Pulmonary artery endothelial cell (primary cell): ENCODE measurements at places on chromosomes 13 and 19.

GRCh38 chr13:24649688-24650043 is 30.5 kb upstream of the ATP12A start:
- no peak for DNase-seq

GRCh38 chr13:23510979-23511735 is 59.1 kb upstream of the TNFRSF19 start:
- DNase-seq = no peak

GRCh38 chr13:83796364-83796763 is 85.9 kb downstream of the SLITRK1 start:
- DNase-seq = no peak

GRCh38 chr19:13134626-13135025 is 15.5 kb downstream of the STX10 start:
- no peak for DNase-seq

DNA sequence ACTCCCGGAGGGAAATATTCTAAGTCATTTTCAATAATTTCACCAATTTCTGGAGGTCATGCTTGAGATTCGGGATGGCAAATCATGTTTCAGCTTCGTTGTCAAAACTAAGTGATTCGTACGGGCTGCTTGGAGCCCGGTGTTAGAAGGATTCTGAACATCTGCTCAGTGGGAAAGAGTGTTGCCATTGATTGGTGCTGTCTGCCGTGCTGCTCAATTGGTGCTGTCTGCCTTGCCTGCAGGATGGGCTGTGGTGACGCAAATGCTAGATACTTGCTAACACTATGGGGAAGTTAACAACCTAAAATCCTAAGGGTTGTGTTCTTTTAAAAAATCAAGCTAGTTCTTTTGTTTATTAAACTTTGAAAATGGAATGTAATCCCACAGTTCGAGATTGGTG is 17.3 kb upstream of the CACNG8 start:
- no peak for DNase-seq

GRCh38 chr19:29171525-29171924 is 41.4 kb downstream of the UQCRFS1 start:
- no peak for DNase-seq

- no peak for DNase-seq
These were observed 553.1 kb downstream of the DCT start for GRCh38 chr13:93926425-93926824.

DNA sequence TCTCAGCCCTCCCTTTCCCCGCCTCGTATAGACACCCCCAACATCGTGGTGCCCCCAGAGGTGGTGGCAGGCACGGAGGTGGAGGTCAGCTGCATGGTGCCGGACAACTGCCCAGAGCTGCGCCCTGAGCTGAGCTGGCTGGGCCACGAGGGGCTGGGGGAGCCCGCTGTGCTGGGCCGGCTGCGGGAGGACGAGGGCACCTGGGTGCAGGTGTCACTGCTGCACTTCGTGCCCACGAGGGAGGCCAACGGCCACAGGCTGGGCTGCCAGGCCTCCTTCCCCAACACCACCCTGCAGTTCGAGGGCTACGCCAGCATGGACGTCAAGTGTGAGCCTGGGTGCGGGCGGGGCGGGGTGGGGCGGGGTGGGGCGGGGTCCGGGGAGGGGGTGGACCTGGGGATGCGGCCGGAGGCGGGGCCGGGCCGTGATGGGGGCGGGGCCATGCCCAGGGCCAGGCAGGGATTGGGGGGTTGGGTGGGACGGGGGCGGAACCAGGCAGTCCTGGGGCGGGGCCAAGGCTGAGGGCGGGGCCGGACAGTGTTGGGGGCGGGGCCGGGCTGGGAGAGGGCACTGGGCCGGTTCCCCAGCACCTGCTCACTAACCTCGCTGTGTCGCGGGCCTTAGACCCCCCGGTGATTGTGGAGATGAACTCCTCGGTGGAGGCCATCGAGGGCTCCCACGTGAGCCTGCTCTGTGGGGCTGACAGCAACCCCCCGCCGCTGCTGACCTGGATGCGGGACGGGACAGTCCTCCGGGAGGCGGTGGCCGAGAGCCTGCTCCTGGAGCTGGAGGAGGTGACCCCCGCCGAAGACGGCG is 7.8 kb downstream of the MAG start:
- DNase-seq = no peak

DNA sequence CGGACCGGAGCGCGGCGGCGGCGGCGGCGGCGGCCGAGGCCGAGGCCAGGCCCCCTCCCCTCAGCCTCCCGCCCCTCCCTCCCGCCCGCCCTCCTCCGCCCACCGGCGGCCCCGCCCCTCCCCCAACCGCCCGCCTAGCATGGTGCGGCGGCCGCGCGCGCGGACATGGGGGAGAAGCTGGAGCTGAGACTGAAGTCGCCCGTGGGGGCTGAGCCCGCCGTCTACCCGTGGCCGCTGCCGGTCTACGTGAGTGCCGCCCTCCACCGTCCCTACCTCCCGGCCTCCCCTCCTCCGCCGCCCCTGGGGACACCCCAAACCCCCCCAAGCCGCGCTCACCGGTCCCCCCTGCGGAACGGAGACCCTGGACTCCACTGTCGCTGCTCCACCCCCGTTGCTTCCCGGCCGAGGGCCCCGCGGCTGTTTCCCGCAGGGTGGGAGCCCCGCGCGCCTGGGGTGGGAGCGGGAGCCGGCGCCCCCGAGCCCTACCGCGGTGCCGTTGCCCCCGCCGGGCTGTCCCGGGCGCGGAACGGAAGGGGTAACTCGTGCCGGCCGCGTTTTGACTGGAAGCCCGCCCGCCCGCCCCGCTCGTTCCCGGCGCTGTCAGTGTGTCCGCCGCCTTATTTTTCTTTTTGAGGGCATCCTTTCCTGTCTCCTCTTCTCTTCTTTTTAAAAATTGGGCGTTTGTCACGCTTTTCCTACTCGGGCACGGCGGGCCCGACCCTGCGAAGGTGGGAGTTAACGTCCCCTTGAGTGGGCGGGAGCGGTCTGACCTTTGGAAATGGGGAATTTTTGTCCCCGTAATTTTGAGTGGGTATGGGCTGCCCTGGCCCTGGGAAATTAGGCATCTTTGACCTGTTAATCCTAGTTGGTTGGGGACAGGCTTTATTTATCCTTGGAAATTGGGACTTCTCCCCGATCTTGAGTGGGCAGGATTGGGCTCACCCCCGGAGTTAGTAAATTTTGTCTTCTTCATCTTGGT is 576 bp downstream of the DOT1L start:
- DNase-seq = no peak

DNA sequence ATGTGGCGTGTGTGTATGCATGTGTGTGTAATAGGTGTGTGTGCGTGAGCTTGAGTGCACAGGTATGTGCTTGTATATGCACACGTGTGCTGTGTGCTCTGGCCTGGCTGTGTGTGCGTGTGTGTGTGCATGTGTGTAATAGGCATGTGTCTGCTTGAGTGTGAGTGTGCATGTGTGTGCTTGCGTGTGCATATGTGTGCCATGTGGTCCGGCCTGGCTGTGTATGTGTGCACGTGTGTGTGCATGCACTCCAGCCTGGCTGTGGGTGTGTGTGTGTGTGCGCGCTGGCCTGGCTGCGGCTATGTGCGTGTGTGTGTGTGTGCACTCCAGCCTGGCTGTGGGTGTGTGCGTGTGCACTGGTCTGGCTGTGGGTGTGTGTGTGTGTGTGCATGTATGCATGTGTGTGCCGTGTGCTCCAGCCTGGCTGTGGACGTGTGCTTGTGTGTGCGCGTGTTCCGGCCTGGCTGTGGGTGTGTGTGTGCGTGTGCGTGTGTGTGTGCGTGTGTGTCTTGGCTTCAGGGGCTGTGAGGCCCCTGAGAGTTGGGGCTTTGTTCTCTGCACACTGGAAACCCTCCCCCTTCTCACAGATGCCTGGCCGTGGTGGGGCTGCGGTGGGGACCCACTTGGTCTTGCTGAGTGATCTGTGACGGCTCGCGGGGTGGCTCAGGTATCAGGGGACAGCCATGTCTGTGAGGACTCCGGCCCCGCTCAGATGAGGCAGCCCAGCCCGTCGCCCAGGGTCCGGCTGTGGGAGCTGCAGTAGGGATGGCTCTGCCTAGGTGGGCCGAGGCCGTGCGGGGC is 8.2 kb downstream of the SPPL2B start:
- DNase-seq = no peak

- DNase-seq = no peak
These were observed 403.6 kb upstream of the SLC10A2 start for GRCh38 chr13:103469771-103470170.

- no peak for DNase-seq
These were observed 174.6 kb downstream of the COL4A1 start for GRCh38 chr13:110132225-110132982.

DNA sequence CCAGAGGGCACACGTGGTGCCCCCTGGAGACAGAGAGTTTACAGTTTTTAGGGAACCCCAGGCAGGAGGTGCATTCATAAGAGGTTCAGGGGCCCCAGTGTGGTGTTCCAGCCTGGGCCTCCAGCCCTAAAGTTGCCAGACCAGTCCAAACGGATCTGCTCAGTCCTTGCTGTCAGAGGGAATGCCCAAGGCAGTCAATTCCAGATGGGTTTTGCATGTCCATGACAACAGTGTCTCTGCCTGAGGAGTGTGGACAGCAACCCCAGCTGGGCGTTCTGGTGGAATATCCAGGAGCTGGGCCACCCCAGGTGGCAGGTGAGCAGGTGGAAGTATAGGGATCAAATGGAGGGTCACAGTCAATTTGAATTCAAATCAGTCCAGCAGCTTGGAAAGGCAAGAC is 25.3 kb downstream of the FBXO27 start:
- DNase-seq = no peak

- DNase-seq = no peak
These were observed 19.8 kb upstream of the SLC35E1 start for GRCh38 chr19:16591803-16592556.

GRCh38 chr13:28573595-28574373 is 78.9 kb upstream of the FLT1 start:
- no peak for DNase-seq

GRCh38 chr19:50567882-50568727 is at the start of gene LRRC4B:
TSS of gene LRRC4B (minus strand) at chr19:50568435. CDS start at chr19:50548838, 19,597 bp downstream.
- DNase-seq = no peak

- no peak for DNase-seq
These were observed 45.2 kb upstream of the SLC7A1 start for GRCh38 chr13:29640665-29641064.

DNA sequence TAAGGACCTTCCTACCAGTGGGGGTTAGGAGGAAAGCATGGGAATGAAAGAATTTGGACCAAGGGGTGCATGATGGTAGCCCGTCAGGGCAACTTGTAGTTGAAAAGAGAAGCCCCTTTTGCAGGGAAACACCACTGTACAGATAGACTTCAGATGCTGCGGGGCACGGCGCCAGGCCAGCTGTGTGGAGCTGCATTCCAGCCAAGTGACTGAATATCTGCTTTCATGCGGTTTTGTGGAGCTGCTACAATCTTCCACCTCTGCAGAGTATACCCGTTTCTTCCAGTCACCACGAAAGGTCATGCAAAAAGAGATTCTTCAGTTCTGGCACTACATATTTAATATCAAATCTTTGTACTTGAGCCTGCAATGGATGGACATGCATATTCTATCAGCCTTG is 104.7 kb downstream of the RGCC start:
- no peak for DNase-seq

DNA sequence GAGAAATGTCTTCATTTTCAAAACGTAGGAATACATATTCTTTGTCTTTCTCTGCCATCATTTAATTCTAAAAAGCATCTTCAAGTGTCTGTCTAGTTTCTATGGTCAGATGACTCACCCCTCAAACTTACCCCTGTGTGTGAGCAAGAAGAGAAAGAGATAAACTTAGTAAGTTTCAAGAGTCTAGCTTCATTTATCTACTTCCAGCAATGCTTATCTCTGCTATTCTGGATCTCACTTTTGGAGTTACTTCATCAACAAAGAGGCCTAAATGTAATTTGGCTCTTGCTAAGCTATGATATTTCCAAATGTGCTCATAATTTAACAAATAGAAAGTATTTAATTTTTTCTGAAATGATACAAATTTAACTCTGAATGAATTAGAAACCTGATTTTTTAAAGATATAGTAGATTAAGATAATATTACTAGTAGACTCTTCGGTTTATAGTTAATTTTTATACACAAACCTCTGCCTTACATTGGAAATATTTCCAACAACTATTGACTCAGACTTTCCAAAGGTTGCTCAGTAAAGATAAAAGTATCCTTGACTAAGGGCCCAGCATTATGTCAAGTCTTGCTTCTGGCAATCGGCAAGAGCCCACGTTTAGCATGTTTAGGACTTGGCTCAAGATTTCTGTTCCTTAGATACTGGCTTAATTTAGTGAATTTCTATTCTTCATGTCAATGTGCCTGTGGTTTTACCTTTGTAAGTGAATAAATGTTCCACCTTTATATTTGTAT is 1511.0 kb upstream of the SLC10A2 start:
- DNase-seq = no peak

- no peak for DNase-seq
These were observed 416.4 kb downstream of the DCT start for GRCh38 chr13:94063096-94063495.

GRCh38 chr13:31996601-31997000 is 35.0 kb upstream of the FRY start:
- no peak for DNase-seq

GRCh38 chr13:39345982-39346381 is 257.0 kb downstream of the LHFPL6 start:
- DNase-seq = no peak

- no peak for DNase-seq
These were observed 8.2 kb downstream of the CAPN12 start for GRCh38 chr19:38736036-38736412.

- no peak for DNase-seq
These were observed 825.6 kb downstream of the SLITRK6 start for GRCh38 chr13:84973661-84974060.

DNA sequence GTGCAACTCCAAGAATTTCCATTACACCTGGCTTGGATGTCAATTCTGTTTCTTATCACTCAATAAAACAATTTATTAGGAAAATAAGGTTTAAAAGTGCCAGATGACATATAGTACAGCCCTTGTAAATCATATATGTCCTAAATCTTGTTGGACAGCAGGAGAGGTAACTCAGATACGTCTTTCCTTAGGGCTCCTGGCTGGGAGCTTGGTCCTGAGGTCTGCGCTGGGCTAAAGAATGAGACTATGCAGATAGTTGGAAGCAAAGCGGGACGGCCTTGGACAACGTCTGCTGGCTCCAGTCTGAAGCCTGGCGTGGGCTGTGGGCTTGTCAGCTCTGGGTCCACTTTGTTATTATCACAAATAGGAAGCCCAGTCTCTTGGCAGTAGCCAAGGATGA is 377.0 kb downstream of the DLEU7 start:
- DNase-seq = no peak

- DNase-seq = no peak
These were observed 84.6 kb downstream of the CRYL1 start for GRCh38 chr13:20441056-20441455.

- no peak for DNase-seq
These were observed 20.1 kb upstream of the MRI1 start for GRCh38 chr19:13744174-13744573.

DNA sequence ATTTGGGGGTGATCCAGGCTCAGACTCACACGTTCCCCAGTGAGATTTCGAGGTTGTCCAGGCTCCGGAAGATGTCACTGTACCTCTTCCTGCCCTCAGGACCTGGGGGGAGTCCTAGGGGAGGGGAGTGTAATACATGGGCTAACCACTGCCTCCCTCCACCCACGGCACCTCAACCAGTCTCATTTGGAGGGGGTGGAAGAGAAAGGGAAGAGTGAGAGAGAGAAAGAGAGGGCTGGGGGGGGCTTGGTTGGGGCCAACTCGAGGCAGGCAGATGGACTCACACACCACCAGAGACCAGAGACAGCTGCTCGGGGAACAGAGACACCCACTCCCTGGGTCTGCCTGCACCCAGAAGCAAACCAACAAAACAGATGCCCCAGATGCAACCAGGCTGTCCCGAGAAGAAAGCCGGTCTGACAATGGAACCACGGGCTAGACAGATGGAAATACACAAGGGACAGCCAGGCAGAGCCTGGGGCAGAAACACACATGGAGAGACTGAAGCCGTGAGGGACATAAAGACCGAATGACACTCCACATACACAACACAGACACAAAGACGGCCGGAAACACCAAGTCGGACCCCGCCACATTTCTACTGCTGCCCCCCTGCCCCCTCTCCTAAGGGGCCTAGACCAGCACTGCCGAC is 825 bp downstream of the GMIP start:
- DNase-seq = no peak
